ENCODE measurements at places on chromosomes 5 and 9.
A peak's percentile ranks its signal among the peaks of the same experiment; 100 is the strongest.

GRCh38 chr5:32690153-32690552 is 21.0 kb upstream of the NPR3 start:
- DNase-seq: no peak

GRCh38 chr5:58241389-58241788 is 218.5 kb downstream of the PLK2 start:
- DNase-seq: no peak

- no peak for DNase-seq
These were observed 12.9 kb upstream of the ACTBL2 start for GRCh38 chr5:57495285-57496086.

- no peak for DNase-seq
These were observed 745.6 kb upstream of the ZNF608 start for GRCh38 chr5:125491986-125492492.

- no peak for DNase-seq
These were observed 138.8 kb downstream of the ADAMTS16 start for GRCh38 chr5:5278815-5279381.

- peak; percentile 39 for DNase-seq
These were observed 196.8 kb downstream of the AUH start for GRCh38 chr9:91164724-91165520.

DNA sequence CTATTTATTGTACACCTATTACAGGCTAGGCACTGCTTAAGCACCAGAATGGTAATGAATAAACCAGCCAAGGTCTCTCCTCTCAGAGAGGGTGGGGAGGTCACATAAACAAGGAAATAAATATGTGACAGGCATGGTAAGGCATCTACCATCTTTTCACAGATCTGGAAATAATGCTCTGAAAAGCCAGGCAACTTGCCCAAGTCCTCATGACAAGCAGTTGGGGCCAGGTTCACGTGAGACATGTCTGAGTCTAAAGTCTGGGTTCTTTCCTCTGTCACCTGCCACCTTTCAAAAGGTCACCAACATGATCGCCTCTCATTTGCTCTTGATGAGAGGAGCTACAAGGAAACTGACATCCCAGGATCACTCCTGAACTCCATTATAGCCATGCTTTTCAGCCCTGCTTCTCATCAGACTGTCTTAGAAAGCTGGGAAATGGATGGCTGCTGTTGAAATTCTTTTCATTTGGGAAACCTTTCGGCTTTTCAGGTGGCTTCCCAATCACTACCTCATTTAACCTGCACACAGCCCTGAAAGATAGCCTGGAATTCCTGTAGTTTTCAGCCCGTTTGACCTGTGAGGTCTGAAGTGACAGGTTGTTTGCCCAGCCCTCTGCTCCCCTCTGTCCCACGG is 123.1 kb downstream of the CRB2 start:
- DNase-seq: no peak

DNA sequence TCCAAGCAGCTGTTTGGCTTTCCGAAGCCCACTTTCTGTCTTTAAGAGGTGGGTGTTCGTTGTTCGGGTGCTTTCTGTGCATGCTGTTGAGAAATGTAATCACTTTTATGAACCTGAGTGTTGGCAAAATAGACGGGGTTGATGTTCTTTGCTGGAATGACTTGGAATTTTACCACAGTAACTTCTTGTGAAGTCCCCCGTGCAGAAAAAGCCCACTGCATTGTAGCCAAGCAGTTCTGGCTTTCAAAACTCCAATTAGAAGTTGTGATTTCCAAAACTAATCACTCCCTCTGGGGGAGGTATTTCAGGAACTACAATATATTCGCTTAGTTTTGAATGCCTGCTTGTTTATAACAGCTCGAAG is 111.1 kb downstream of the PAM start:
- no peak for DNase-seq

- no peak for DNase-seq
These were observed 126.6 kb upstream of the DHFR start for GRCh38 chr5:80781356-80781755.

DNA sequence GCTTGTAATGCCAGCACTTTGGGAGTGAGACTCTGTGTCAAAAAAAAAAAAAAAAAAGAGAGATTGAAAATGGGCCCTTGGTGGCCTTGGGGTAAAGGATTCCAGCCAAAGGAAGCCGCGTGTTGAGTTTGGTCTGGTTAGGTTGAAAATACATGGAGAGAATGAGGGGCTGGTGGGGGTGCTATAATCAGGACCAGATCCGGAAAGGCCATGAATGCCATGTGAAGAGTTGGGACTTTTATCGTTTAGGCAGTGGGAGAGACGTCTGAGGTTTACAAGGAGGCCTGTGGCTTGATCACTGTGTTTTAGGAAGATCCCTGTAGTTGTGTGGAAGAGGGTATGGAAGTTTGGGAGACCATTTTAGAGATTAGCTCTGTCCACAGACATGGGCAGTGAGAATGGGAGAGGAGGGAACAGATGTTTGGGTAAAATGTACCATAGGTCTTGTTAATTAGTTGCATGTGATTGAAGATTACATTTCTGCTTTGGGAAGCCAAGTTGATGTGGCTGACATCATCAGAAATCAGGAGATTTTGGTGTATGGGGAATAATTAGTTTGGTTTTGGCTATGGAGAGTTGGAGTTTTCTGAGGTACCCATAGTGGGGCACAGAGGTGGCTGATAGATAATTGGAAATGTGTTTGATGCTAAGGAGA is 3.5 kb downstream of the MSANTD3 start:
- no peak for DNase-seq

DNA sequence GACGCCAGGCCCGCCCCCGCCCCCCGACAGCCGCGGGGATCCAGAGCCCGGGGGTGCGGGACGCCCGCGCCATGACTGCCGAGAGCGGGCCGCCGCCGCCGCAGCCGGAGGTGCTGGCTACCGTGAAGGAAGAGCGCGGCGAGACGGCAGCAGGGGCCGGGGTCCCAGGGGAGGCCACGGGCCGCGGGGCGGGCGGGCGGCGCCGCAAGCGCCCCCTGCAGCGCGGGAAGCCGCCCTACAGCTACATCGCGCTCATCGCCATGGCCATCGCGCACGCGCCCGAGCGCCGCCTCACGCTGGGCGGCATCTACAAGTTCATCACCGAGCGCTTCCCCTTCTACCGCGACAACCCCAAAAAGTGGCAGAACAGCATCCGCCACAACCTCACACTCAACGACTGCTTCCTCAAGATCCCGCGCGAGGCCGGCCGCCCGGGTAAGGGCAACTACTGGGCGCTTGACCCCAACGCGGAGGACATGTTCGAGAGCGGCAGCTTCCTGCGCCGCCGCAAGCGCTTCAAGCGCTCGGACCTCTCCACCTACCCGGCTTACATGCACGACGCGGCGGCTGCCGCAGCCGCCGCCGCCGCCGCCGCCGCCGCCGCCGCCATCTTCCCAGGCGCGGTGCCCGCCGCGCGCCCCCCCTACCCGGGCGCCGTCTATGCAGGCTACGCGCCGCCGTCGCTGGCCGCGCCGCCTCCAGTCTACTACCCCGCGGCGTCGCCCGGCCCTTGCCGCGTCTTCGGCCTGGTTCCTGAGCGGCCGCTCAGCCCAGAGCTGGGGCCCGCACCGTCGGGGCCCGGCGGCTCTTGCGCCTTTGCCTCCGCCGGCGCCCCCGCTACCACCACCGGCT is 1.0 kb downstream of the FOXE1 start:
- DNase-seq: no peak

DNA sequence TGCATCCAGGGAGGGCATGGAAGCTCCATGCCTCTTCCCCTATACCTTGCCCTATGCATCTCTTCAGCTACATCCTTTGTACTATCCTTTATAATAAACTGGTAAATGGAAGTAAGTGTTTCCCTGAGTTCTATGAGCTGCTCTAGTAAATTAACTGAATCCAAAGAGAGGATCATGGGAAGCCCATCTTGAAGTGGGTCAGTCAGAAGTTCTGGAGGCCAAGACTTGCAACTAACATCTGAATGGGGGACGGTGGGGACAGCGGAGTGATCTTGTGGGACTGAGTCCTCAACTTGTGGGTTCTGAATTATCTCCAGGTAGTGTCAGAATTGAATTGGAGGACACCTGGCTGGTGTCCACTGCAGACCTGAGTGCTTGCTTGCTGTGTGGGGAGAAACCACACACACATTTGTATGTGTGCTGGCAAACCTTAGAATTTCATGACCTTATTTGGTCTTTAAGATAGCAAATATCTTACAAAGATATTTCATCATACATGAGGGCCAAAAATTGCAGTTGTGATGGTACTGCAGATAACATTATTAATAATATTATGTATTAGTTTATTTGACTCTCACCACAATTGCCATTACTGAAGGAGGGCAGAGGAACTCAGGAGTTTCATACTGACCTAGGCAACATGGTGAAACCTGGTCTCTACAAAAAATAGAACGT is 5.5 kb upstream of the PRELID2 start:
- DNase-seq: no peak

- no peak for DNase-seq
These were observed 24.1 kb downstream of the AHRR start for GRCh38 chr5:345404-346195.

DNA sequence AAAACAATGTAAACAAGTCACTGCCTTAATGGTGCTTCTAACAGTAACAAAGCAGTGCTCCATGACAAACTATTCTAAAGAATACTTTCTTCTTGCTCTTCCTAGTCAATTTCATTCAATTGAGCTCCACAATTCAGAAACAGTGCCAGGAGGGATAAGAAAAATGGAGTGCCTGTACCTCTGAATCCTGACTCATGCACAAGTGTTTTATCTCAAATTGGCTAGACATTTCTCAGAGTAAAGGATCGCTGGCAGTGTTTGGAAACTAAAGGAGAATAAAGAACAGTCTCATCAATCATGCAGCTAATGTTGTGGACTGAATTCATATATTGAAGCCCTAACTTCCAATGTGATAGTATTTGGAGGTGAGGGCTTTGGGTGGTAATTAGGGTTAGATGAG is 27.6 kb downstream of the SLC25A51 start:
- no peak for DNase-seq

GRCh38 chr5:154371687-154372086 is 74.1 kb upstream of the SAP30L start:
- DNase-seq: no peak

GRCh38 chr5:140202610-140203009 is 27.6 kb downstream of the CYSTM1 start:
- no peak for DNase-seq

DNA sequence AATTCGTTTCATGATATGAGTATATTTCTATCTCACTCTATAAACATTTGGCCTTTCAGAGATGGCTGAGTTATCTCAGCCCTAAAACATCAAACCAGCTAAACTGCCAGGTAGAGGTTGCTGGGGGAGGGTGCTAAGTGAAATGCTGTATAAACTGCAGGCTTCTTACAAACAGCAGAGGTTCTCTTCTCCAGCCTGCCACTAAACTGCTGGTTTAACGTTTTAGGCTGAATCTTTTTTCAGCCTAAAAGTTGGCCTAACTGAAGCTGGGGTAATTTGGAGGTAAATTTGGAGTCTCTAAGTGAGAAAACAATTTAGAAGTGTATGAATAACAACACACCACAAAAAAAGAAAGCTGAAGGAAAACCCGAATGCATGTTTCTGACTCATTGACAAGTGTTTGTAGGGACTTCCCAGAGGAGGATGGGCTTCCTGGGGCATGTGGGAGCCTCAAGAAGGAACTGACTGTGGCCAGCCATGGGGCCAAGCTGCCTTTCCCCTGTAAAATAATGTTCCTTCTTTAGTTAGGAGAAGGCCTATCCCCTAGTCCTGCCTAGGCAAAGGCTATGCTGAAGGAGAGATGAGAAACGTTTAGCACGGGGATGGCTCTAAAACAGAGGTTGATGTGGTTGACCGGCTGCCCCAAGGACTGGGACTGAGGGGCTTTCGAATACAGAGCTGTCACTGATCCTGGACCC is 44.3 kb downstream of the SLC28A3 start:
- no peak for DNase-seq

GRCh38 chr5:65073250-65073661 is 304.5 kb downstream of the CWC27 start:
- DNase-seq: no peak

DNA sequence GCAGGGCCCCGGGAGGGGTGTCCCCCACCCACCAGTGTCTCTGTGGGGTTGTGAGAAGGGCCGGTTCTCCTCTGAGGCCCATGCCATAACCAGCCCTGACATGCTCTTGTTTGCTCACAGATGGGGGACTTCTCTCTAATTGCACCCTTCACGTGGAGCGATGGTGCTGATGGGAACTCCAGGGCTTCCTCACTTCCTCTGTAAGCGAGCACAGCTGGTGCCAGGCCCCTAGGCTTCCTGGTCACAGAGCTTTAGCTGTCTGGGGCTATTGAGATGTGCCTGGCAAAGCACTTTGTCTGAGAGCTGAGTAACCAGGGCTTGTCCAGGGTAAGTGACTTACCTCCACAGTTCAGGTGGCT is 36.4 kb downstream of the PHF2 start:
- DNase-seq: no peak

DNA sequence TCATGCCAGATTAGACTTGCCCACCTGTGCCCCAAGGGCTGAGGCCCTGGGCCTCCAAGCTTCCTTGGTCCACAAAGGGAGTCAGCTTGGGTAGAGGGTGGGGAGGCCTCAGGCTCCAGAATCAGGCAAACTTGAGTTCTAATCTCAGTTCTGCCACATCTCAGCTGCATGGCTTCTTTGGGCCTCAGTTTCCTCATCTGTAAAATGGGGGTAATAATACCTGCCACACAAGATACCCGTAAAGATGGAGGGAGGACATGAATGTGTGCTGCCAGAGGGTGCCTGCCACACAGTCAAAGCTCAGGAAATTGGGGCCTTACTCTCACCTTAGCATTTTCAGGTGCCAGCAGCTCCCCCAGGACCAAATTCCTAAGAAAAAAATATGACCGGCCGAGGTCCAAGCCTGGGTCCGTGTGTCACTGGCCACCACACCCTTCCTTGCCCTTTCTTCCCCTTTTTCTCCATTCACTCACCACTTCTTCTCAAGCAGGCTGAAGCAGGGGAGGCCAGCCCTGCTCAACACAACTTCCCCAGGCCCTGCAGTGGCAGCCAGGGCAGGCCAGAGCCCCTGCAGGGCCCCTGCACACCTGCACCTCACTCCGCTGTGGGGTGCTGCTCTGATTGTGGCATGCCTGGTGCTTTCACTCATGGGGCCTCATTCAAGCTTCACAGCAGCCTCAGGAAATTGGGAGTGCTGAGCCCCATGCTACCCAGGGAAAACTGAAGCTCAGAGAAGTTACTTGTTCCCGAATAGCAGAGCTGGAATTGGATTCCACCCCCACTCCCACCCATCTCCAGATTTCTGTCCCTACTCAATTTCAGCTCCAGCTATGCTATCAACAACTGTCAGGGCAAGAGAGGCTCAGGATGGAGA is 3.9 kb downstream of the RGS14 start:
- DNase-seq: no peak

- DNase-seq: no peak
These were observed 93.5 kb upstream of the ATG10 start for GRCh38 chr5:81878333-81878732.

DNA sequence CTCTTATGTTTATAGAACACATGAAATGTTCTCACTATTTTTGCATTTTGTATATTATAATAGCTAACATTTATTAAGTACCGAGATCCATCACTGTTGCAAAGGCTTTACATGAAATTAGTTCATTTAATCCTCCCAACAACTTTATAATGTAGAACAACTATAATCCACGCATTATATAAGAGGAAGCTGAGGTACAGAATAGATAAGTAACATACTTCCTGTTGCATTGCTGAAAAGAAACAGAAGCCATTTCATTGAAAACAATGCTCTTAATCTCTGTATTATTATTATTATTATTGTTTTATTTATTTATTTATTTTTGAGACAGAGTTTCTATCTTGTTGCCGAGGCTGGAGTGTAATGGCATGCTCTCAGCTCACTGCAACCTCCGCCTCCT is 7.9 kb upstream of the INSYN2B start:
- DNase-seq: no peak

GRCh38 chr5:135264451-135265440 is 134.3 kb downstream of the MACROH2A1 start:
- DNase-seq: no peak

- DNase-seq: no peak
These were observed 53.4 kb upstream of the TMC1 start for GRCh38 chr9:72467766-72468738.

- no peak for DNase-seq
These were observed 180.1 kb upstream of the ELL2 start for GRCh38 chr5:96141749-96142148.

Measured in SIG-M5 (cell line).